Inflammatory macrophage treated with lipopolysaccharide for 4 hours (primary cell): ENCODE measurements at places on chromosomes 1 and 21.

GRCh38 chr1:11067716-11068599 lies 8.1 kb upstream of the SRM start:
- DNase-seq = no peak

DNA sequence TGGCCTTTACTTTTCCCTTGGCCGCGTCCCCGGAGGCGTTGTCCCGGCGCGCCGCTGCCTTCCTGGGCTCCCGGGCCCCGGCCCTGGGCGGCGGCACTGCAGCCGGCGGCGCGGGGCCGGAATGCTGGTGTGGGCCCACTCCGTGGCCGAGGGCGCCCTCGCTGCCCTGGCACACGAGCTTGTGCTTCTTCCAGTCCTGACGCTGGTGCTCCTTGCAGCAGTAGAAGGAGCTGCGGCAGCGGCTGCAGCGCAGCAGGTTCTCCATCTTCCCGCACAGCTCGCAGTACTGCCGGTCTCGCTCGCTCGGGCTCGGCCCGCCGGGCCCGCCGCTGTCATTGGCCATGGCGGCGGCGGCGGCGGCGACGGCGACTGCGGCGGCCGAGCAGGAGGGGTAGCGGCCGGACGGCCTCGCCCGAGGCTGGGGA lies 529 bp downstream of the EGLN1 start:
- DNase-seq = peak; percentile 44

DNA sequence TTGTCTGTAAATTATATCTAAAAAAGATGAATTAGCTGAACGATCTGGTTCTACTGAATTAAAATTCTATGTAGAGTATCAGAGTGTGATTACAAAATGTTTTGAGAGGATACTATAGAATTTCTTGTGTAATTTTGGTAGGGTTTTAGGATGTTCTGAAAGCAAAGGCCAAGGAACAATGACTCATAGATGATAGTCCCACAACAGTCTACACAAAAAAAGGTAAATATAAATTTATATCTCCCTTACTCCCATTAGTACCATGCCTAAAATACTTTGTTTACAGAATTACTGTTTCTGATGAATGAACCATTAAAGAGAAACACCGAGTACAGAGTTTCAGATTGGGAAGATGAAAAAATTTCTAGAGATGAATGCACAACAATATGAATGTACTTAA lies 9.5 kb downstream of the EDEM3 start:
- DNase-seq = no peak

DNA sequence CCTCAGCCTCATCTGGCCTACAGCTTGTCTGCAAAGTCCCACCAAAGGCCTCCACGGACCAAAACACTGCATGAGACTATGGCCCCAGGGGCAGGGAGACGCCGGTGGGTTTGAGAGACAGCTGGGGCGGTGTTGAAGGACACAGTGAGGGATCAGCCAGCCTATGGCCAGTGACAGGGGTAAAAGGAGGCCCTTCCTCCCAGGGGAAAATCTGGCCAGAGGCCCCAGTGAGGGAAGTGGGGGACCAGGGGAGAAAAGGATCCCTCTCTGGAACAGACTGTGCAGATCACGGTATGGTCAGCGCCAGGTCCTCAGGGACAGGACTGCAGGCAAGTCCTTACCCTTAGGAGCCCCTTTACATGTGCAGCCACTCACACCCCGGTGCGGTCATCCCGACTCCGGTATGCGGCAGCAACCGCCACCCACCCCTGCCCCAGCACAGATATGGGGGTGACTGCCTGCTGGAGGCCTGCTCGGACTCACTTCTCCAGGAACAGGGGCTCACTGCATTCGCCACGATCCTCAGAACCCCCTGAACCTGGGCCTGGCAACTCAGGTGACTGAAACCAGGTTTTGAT lies 1.3 kb downstream of the CERS2 start:
- no peak for DNase-seq

- DNase-seq = no peak
Observed at GRCh38 chr1:154360288-154360687, 35.0 kb downstream of the ATP8B2 start.

DNA sequence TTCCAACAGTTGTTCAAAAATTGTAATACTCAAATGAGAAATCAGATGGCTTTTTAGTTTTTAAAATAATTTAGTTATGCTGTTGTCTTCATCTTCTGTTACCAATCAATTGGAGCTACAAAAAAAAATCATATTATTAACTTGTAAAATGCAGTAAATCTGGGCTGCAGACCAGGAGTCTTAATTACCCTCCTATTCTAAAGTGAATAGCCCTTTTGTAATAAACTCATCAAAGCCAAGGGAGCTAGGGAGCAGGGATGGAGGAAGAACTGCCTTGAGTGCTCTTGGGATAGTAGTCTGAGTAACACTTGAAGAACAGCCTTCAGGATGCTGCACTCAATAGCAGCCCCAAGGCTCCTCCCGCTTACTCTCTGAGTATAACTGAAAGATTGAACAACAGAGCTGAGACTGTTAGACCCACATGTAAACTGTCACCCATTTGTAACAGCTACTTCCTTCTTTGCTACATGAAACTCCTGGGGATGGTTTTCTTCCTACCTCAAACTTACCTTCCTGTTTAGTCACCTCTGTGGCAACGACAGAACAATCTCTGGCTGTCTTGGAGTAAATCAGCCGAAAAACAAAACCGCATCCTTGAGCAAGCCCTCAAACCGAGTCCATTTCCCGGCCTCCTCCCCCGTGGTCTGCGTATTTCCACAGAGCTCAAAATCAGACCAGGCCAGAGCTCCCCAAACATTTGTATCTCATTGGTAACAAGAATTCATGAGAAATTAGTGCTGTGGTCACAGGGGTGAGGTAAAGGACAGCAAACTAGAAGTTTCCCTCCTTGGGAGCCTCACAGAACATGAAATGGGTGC lies 55.9 kb downstream of the CD58 start:
- DNase-seq = peak; percentile 90

- no peak for DNase-seq
Observed at GRCh38 chr1:153370146-153370545, 5.3 kb downstream of the S100A12 start.

DNA sequence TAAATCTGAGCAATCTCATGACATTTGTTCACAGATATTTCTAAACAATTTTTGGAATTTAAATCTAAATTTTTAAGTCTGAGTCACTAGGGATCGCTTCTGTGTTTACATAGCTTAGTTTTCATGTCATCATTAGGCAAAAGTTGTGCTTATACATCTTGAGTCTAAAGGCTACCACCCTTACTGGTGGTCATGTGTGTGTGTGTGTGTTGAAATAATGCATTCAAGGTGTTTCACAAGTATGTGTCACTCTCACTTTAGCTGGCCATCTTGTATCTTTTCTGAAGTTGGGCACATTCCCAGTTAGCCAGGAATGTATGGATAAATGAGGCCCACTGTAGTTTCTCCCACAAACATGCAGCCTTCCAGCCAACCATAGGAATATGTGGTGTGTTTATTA lies 1162.5 kb upstream of the PRMT6 start:
- DNase-seq = no peak

DNA sequence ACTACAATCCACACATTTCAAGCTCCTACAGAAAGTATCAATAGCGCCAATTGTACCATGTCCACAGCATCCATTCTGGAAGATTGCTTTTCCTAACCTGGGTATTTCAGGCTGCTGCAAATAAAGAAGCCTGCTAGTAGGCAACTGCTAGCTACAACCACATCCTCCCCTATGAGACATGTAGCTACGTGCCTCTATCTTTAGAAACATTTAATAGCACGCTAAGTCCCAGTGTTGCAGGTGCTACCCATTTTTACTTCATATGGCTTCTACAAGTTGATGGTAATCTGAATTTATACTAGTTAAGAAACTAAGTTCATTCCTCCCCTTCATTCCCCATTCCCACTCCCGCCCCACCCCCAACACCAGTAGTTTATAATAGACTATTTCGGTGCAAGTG lies 7.4 kb upstream of the AMPD1 start:
- no peak for DNase-seq

DNA sequence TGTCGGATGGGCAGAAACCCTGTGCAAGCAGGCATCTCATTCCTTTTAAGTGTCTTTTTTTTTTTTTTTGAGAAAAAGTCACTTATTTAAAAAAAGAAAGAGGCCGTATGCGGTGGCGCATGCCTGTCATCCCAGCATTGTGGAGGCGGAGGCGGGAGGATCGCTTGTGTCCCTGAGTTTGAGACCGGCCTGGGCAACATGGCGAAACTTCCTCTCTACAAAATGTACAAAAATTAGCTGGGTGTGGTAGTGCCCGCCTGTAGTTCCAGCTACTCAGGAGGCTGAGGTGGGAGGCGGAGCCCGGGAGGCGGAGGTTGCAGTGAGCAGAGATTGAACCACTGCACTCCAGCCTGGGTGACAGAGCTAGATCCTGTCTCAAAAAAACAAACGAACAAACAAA lies 1.7 kb downstream of the GPR137B start:
- DNase-seq = peak; percentile 36

DNA sequence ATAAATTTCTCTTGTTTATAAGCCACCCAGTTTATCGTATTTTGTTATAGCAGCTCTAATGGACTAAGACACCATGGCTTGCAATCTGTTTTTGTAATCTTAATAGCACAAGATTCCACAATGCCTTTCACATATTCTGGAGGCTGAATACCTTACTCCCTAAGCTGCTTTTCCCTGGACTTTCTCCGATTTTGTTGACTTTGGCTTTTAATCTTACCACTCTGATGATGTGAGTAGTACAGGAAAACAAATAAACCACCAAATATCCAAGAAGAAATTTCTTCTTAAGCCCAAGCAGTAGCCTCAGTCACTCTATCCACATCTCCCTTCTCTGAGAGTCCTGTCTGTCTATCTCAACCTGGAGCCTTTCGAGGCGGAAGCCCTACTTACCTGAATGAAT lies 838.6 kb downstream of the LTN1 start:
- DNase-seq = no peak

- DNase-seq = no peak
Observed at GRCh38 chr1:177800400-177801088, 169.3 kb downstream of the SEC16B start.

DNA sequence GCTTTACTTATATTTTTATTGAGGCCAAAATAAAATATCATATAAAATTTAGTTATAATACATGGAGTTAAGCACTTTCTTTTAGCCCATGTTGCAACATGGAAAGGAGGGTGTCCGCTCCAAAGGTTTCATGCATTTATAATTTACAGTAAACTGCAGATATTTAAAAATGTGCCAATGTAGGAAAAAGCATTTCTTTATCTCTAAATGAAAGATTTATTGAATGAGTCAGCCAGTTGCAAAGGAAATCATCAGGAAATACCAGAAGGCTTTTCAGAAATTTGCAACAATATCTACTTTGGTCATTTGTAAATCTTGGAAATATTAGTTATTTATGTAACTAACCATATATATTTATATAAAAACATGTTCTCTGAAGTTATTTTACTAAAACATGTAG lies 12.1 kb downstream of the ATP6V1G3 start:
- DNase-seq = no peak

DNA sequence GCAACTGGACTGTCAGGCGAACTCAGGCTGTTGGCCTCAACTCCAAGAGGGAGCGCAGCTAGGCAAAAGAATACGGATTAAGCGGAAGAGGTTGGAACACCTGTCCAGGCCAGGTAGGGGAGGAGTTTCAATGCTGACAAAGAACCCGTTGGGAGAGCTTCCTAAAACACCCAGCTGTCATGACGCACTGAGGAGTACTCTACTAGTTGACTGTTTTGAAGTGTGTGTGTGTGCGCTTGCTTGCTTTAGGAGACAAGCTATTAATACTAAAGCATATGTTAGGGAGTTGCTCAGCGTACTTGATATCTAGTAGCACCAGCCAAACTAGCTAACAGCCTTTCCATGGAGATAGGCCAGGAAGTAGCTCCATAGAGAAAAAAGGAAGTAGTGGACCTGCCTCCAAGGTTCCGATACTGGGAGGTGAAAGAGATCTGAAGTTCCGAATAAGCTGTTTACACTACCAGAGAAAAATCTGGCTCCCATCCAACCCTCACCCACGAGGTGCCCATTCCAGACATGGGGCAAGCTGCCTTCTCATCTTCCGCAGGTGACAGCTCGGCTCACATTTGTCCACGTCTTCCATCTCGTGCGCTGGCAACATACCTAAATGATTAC lies 974 bp upstream of the FNBP1L start:
- peak; percentile 22 for DNase-seq

- DNase-seq = no peak
Observed at GRCh38 chr1:72003092-72003491, 279.2 kb downstream of the NEGR1 start.

- no peak for DNase-seq
Observed at GRCh38 chr1:30327370-30328099, 395.9 kb downstream of the MATN1 start.

GRCh38 chr21:45439901-45440461 lies 35.0 kb downstream of the COL18A1 start:
- DNase-seq = no peak

DNA sequence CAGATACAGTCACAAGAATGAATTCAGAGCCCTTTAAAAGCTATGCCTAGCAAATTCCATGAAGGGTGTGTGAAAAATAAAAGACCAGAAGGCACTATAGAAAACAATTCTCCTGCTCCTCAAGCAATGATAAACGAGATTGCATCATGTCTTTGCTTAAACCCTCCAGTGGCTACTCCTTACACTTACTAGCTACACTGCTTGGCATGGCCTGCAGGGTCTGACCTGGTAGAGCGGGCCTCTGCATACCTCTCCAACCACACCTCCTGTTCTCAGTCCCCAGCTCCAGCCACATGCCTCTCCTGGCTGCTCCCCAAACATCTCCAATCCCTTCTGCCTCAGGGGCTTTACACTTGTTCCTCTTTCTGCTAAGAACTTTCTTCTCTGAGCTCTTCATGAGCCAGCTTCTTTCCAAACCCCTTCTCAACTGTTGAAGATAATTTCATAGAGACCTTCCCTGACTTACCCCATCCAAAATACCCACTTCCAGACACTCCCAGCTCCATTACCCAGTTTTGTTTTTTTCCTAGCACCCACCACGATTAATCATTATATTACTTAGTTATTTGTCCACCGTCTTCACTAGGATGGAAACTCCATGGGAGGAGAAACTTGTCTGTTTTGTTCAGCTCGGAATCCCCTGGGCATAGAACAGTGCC lies 11.2 kb upstream of the CREG1 start:
- DNase-seq = no peak

DNA sequence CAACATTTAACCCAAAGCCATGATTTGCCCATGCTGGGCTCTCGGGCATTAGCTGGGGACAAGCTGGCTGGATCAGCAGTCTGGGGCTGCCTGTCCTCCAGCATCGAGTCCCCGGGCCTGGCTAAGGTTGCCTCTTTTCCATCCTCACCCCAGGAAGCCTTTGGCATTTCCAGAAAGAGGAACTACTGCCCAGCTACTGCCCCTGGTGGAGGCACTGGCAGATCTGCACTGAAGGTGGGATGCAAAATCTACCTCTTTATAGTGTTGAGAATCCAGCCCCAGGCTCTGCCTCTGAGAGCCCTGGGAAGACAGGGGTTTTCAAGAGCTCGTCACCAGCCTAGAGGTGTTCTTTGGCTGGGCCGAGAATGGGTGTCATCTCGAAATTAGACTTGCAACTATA lies 635.9 kb downstream of the MATN1 start:
- no peak for DNase-seq

GRCh38 chr1:230291731-230292620 lies 134.2 kb downstream of the PGBD5 start:
- no peak for DNase-seq

GRCh38 chr21:29149808-29150425 lies 19.5 kb downstream of the MAP3K7CL start:
- no peak for DNase-seq

GRCh38 chr1:211695135-211695816 lies 19.9 kb upstream of the NEK2 start:
- DNase-seq = peak; percentile 68

GRCh38 chr1:13541435-13542215 lies 27.8 kb upstream of the LRRC38 start:
- DNase-seq = peak; percentile 1

GRCh38 chr1:232797856-232798510 lies 7.2 kb upstream of the MAP10 start:
- DNase-seq = no peak

- no peak for DNase-seq
Observed at GRCh38 chr1:196433000-196433399, 175.2 kb downstream of the KCNT2 start.
